HFFc6 (cell line): ENCODE measurements at places on chromosomes 2 and 18. TPM values are rescaled to one million over a fixed set of nuclear protein-coding genes. Genes with fewer than 3 reads are reported as not detected.

- H3K27ac ChIP-seq, result no peak overlapping the region
- H3K4me3 ChIP-seq, result no peak overlapping the region
- DNase-seq, result no peak
- H3K4me1 ChIP-seq, result no peaks in the 10 kb centered on the region; the same call in 1 of the 2 replicates
- no peaks in the 10 kb centered on the region for H3K27me3 ChIP-seq
These were observed 360.6 kb downstream of the NBAS start for GRCh38 chr2:15200581-15200980.

- H3K27ac ChIP-seq, result no peak overlapping the region
- no peaks in the 10 kb centered on the region for H3K27me3 ChIP-seq
These were observed 120.2 kb downstream of the MYO3B start for GRCh38 chr2:170298115-170298514.

DNA sequence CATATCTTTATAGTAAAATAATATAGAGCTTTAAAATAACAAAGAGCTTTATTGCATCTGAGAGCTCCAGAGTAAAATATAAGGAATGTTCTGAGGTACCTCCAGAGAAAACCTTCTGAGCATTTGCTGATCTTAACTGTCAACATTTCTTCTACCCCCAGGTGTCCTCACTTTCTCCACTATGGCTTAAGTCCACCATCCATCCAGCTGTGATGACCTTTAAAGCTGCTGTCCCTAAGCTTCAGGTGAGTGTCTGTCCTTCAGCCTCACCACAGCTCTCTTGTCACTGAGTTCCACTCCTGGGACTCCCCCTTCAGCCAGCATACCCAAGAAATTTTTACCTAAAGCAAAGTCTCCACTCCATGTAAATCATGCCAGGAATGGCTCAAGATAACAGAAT, 137.9 kb downstream of the MYO5B start:
- no peak for DNase-seq
- no peak overlapping the region for H3K4me3 ChIP-seq
- H3K27me3 ChIP-seq, result peaks cover 7% of the 10 kb centered on the region; the same call in 1 of the 2 replicates
- H3K36me3 ChIP-seq, result no peaks in the 10 kb centered on the region

POTEI gene
- total RNA-seq, result not detected in 3 replicates

LIMS4 gene
- 1.3 to 2.1 TPM (median 1.8 TPM) in 3 replicates for total RNA-seq

DNA sequence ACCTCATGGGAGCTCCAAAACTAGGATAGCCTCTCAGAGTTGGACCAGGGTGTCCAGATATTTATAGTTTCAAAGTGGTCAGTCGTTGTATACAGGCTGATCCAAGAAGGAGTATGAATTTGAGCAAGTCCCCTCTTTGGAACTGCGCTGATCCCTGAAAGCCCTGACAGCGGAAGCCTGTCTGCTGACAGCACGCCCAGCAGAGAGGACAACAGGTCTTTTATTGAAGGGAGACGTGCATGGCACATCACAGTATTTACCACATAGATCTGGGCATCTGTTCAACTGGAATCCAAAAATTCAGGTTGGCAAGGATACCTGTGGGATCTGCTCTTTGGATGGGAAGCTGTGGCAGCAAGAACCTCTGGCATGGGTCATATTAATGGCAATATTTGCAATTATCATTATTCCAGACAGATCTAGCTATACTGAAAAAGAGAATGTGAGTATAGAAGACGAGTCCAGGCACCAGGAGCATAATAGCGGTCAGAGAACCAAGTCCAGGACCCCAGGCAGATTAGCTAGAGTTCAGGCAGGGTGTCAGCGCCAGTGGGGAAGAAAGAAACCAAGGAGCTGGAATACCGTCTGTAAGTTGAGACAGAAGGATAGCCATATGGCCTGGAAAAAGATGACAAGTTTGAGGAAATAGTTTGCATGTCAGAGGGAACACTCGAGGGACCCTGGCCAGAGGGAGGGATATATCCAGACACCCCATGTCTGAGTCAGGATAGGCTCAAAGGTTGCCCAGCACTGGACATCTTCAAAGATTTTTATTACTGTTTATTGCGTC, 260.4 kb upstream of the FANCL start:
- peaks cover 6% of the 10 kb centered on the region for H3K27me3 ChIP-seq
- H3K4me1 ChIP-seq, result no peaks in the 10 kb centered on the region
- H3K36me3 ChIP-seq, result no peaks in the 10 kb centered on the region
- H3K4me3 ChIP-seq, result no peak overlapping the region
- no peak overlapping the region for H3K27ac ChIP-seq
- no peak for DNase-seq

DNA sequence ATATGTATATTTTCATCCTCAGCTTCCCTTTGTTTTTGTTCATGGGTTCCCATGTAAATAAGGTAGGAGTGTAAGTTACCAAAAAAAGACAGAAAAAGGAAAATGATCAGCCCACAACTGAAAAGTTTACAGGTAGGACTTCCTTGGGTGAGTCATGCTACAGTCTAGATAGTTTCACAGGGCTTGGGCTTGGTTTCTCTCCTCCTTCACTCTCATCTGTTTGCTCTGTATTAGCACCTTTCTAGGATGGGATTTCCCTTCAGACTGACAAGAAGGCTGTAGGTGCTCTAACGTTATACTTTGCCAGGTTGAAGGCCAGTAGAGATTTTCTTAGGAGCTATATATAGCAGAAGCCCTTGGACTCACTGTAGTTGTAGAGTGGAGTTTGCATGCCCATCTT, 57.9 kb downstream of the FAM171B start:
- H3K4me1 ChIP-seq, result no peaks in the 10 kb centered on the region; the same call in 1 of the 2 replicates
- peaks cover 27% of the 10 kb centered on the region for H3K36me3 ChIP-seq
- no peak for DNase-seq
- H3K27ac ChIP-seq, result no peak overlapping the region
- H3K27me3 ChIP-seq, result no peaks in the 10 kb centered on the region; the same call in 1 of the 2 replicates

ASPRV1 gene
- total RNA-seq, result 0.15 TPM in 1 of 3 replicates, not detected in the others

GRCh38 chr2:170123593-170123992, 54.4 kb upstream of the MYO3B start:
- H3K27ac ChIP-seq, result no peak overlapping the region
- no peak for DNase-seq

- no peak overlapping the region for H3K4me3 ChIP-seq
- H3K27ac ChIP-seq, result peak overlapping the region; percentile 45
- peaks cover 16% of the 10 kb centered on the region for H3K36me3 ChIP-seq
These were observed 82.0 kb downstream of the SMAD7 start for GRCh38 chr18:48868468-48869466.

VWC2L gene
- total RNA-seq, result not detected in 2 replicates

DNA sequence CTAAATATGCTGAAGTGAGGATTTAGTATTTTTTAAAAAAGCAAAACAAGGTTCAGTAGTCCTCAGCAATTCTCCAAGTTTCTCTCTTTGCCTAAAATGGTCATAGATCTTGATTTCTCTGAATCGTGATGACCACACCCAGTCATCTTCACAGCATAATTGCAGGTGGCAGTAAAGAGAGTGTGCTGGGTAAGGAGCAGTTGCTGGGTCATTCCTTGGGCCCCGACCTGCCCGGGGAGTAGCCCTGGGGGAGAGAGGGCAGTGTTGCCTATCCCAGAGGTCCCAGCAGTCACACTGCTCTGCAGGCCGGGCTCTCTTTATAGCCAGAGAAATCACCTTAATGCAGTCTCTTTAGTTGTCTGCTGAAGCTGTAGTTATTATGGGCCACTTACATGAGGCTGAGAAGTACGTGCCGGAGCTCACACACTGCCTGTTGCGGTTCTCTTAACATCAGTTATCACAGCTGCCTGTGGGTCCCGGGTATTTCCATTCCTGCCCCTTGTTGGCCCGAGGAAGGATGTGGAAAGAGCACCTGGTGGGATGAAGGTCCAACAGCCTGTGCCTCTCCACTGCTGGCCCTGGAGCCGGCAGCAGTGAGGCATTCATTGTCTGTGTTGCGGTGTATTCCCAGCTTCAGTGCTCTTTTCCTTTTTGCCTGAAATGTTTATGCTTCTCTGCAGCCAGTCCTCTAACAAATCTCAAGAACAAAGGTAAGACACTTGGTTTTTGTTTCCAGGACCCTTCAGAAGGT, 230.1 kb downstream of the ALPK2 start:
- no peaks in the 10 kb centered on the region; the same call in 1 of the 2 replicates for H3K36me3 ChIP-seq
- H3K4me1 ChIP-seq, result peaks cover 37% of the 10 kb centered on the region
- no peak for DNase-seq
- no peak overlapping the region for H3K27ac ChIP-seq
- no peak overlapping the region for H3K4me3 ChIP-seq

C2orf72 gene
- not detected in 3 replicates for total RNA-seq

GRCh38 chr2:148658807-148659722, 14.5 kb downstream of the EPC2 start:
- peak overlapping the region; percentile 21; the same call in 1 of the 2 replicates for H3K4me3 ChIP-seq
- DNase-seq, result peak; percentile 61
- no peaks in the 10 kb centered on the region for H3K27me3 ChIP-seq
- H3K36me3 ChIP-seq, result no peaks in the 10 kb centered on the region; the same call in 1 of the 2 replicates

ASB1 gene
- 54.2 to 68.1 TPM (median 62.4 TPM) in 3 replicates for total RNA-seq

- no peaks in the 10 kb centered on the region for H3K27me3 ChIP-seq
- no peak for DNase-seq
- H3K4me1 ChIP-seq, result no peaks in the 10 kb centered on the region
- no peak overlapping the region for H3K4me3 ChIP-seq
These were observed 18.0 kb upstream of the ESPNL start for GRCh38 chr2:238082151-238082550.

DNA sequence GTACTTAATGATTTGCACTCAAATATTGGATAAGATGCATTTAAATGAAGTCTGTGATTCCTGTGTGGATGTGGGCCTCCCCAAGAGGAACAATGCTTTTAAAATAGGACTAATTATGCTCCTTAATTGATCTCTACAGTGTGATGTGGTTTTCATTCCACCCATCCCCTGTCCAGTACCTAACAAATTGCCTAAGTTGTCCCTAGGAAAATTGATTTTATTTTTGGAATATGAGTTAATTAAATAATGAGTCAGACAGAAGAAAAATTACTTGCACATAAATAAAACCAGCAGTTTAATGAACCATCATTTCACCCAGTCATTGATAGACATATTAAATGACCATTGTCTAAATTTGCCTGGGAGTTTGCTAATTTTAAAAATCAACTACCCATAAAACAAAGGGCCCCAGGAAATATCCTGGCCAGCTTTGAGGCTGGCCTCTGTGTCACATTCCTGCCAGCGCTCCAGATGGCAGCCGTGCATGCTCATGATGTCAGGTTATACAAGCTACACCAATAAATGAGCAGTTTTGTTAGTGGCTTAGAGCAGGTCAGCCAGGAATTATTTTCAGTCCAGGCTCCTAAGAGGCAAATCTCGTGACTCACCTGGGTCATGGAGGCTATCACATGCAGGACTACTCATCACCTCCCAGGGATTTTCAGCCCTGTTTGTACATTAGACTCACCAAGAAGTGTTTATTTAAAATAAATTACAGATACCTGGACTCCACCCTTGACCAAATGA, 31.9 kb downstream of the ABHD3 start:
- no peak overlapping the region for H3K4me3 ChIP-seq
- H3K27ac ChIP-seq, result no peak overlapping the region
- H3K4me1 ChIP-seq, result peaks cover 5% of the 10 kb centered on the region; the same call in 1 of the 2 replicates
- DNase-seq, result no peak
- H3K36me3 ChIP-seq, result no peaks in the 10 kb centered on the region
- H3K27me3 ChIP-seq, result no peaks in the 10 kb centered on the region; the same call in 1 of the 2 replicates

- no peaks in the 10 kb centered on the region for H3K36me3 ChIP-seq
- no peak overlapping the region for H3K4me3 ChIP-seq
- peaks cover 29% of the 10 kb centered on the region for H3K27me3 ChIP-seq
- H3K4me1 ChIP-seq, result peaks cover 15% of the 10 kb centered on the region
- no peak for DNase-seq
These were observed 73.7 kb downstream of the NCAPH start for GRCh38 chr2:96409081-96409819.

GRCh38 chr2:48015421-48015820, 109.1 kb upstream of the FBXO11 start:
- no peak overlapping the region for H3K27ac ChIP-seq
- no peak for DNase-seq
- H3K4me3 ChIP-seq, result no peak overlapping the region
- H3K36me3 ChIP-seq, result no peaks in the 10 kb centered on the region
- no peaks in the 10 kb centered on the region for H3K4me1 ChIP-seq
- peaks cover 8% of the 10 kb centered on the region for H3K27me3 ChIP-seq

- DNase-seq, result no peak
- H3K27me3 ChIP-seq, result no peaks in the 10 kb centered on the region; the same call in 1 of the 2 replicates
- H3K4me3 ChIP-seq, result peak overlapping the region; percentile 92
- H3K4me1 ChIP-seq, result peaks cover 20% of the 10 kb centered on the region
- peaks cover 5% of the 10 kb centered on the region for H3K36me3 ChIP-seq
These were observed 1.6 kb downstream of the SLC66A2 start for GRCh38 chr18:79949697-79950487.

DNA sequence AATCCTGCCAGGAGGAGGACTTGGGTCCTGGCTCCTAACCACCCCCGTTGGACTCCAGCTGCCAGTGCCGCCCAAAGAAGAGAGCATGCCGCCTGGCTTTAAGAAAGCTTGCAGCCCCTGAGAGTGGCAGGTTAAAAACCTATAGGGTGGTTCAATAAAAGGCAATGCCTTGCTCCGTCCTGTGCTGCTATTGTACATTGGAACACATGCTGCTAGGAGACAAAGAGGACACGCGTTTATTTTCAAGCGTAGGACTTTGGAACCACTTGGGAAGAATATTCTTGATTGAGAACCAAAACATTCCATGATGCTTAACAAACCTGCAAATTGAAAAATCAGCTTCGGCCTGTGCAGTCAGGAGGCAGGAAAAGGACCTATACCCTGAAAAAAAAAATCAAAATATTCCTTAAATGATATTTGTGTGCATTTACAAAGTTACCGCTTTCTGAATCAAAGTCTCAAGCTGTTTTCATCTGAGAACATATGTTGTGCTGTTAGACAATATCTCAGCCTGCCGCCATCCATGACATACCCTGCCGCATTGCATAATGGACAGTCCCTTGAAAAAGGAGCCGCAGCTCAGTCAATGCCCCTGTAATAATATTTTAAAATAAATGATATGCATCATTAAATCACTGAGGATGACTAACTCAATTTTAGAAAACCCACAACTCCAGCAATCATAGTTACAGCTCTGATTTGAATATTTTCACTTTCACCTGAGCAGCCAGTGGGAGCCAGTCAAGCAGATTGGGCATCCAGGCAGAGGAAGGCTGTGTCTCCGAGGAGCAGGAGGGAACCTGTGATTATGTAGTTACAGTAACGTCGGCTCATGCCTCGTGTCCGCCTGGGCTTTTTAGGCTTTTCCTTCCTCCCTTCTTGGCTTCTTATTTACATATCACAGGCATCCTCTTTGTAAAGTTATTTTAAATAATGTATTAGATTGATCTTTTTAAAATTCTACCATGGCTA, 805.6 kb upstream of the FANCL start:
- H3K4me1 ChIP-seq, result no peaks in the 10 kb centered on the region
- H3K36me3 ChIP-seq, result no peaks in the 10 kb centered on the region
- no peak for DNase-seq
- no peaks in the 10 kb centered on the region for H3K27me3 ChIP-seq
- H3K27ac ChIP-seq, result no peak overlapping the region
- no peak overlapping the region for H3K4me3 ChIP-seq

NAB1 gene
- 14.3 to 24.4 TPM (median 19.0 TPM) in 3 replicates for total RNA-seq

GRCh38 chr2:73142937-73143336, 30.2 kb upstream of the RAB11FIP5 start:
- H3K36me3 ChIP-seq, result no peaks in the 10 kb centered on the region
- H3K27me3 ChIP-seq, result peaks cover 7% of the 10 kb centered on the region
- no peak overlapping the region for H3K27ac ChIP-seq
- H3K4me1 ChIP-seq, result no peaks in the 10 kb centered on the region
- DNase-seq, result no peak

GAREM2 gene
- not detected in 3 replicates for total RNA-seq

DCDC2C gene
- not detected in 2 replicates for total RNA-seq

GRCh38 chr2:164826293-164827243, 15.1 kb downstream of the COBLL1 start:
- H3K27me3 ChIP-seq, result no peaks in the 10 kb centered on the region; the same call in 1 of the 2 replicates
- H3K27ac ChIP-seq, result peak overlapping the region; percentile 61
- peaks cover 38% of the 10 kb centered on the region for H3K4me1 ChIP-seq
- no peak overlapping the region; the same call in 1 of the 2 replicates for H3K4me3 ChIP-seq

SRD5A2 gene
- total RNA-seq, result not detected in 3 replicates

ZNF804A gene
- 0.05 TPM in 1 of 3 replicates, not detected in the others for total RNA-seq
